Karpas-422 (cell line): ENCODE measurements at places on chromosomes 16 and 17. TPM values are rescaled to one million over a fixed set of nuclear protein-coding genes. Genes with fewer than 3 reads are reported as not detected.

DNA sequence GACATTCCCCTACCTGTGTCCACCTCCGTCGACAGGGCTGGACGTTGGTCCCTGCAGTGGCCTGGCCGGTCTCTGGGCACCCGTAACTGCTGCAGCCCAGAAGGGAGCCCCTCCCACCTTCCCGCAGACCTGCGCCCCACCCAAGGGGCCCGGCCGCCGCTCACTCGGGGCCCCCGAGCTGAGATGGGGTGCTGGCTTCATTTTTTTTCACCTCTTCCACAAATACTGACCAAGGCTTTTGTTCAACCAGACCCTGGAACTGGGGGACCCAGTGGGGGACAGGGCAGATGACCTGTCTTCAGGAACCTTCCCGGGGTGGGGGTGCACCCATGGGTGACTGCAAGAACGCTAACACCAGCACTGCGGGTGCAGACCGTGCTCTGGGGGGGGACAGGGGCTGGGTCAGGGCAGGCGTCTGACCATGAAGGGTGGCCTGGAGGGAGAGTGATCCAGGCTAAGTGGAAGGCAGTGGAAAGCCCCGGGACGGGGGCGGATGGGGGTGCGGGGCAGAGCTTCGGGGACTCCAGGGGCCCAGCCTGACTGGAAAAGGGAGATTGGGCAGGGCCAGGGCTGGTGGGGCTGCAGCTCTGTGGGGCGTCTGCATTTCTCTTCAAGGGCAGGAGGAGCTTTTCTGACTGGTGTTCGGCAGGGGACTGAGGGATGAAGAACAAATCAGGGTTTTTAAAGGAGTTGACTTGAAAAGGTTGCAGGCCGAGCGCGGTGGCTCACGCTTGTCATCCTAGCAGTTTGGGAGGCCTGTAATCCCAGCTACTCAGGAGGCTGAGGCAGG is 42.3 kb downstream of the SLC7A5 start:
- no peaks in the 10 kb centered on the region for H3K27me3 ChIP-seq
- no peak overlapping the region for H3K4me3 ChIP-seq
- DNase-seq, result peak; percentile 69
- peaks cover 62% of the 10 kb centered on the region for H3K4me1 ChIP-seq
- H3K36me3 ChIP-seq, result peaks cover 34% of the 10 kb centered on the region
- H3K27ac ChIP-seq, result peak overlapping the region; percentile 65; the same call in 1 of the 2 replicates

DNA sequence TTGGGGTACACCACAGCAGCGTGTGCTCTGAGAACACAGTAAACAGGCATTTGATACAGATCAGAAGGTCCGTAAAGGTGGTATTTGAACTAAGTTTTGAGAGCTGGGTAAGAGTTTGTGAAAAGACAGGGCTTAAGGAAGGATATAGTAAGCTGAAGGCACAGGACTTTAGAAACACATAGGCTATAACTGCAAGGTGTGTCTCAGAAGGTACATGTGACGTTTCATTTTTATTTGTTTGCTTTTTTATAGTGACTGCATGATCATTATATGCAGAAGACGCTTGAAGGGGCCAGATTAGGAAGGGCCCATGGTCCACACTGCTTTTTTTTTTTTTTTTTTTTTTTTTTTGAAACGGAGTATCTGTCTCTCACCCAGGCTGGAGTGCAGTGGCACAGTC is 644.6 kb downstream of the WWOX start:
- no peaks in the 10 kb centered on the region for H3K27me3 ChIP-seq
- H3K4me3 ChIP-seq, result no peak overlapping the region
- no peaks in the 10 kb centered on the region for H3K36me3 ChIP-seq
- no peaks in the 10 kb centered on the region for H3K4me1 ChIP-seq
- H3K27ac ChIP-seq, result no peak overlapping the region

The SBK1 gene
- 0.07 TPM in 2 replicates for total RNA-seq

- H3K4me3 ChIP-seq, result no peak overlapping the region
- no peak for DNase-seq
- no peak overlapping the region for H3K27ac ChIP-seq
- no peaks in the 10 kb centered on the region for H3K36me3 ChIP-seq
- H3K4me1 ChIP-seq, result no peaks in the 10 kb centered on the region
These were observed 10.0 kb downstream of the DECR2 start for GRCh38 chr16:411576-412265.

DNA sequence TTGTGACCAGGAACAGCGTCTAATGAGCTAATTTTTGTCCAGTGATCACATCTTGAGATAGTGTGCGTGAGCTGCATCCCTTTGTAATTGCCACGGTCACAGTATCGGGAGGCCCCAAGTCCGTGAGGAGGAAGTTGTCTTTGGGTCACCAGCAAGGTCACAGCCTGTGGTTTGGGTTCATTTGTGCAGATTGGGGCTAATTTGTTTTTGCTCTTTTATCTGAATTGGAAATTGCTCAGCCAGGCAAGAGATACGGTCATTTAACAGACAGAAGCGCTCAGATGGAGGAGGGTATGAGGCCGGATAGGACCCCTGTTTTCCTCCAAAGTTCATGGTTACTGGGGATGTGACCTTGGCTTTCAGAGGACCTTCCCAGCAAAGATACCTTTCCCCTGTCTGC is 174.1 kb downstream of the SNX29 start:
- no peak overlapping the region for H3K27ac ChIP-seq
- peaks cover 25% of the 10 kb centered on the region for H3K4me1 ChIP-seq
- no peak for DNase-seq
- no peaks in the 10 kb centered on the region for H3K36me3 ChIP-seq
- no peaks in the 10 kb centered on the region for H3K27me3 ChIP-seq

The AANAT gene
- not detected in 2 replicates for total RNA-seq

The IGF2BP1 gene
- total RNA-seq, result not detected in 2 replicates

- no peaks in the 10 kb centered on the region for H3K4me1 ChIP-seq
- no peak for DNase-seq
These were observed 23.5 kb downstream of the UBALD1 start for GRCh38 chr16:4591191-4591590.
